ENCODE measurements at places on chromosomes 2 and 18. TPM values are rescaled to one million over a fixed set of nuclear protein-coding genes. Genes with fewer than 3 reads are reported as not detected.

The RAX gene
- not detected for total RNA-seq

DNA sequence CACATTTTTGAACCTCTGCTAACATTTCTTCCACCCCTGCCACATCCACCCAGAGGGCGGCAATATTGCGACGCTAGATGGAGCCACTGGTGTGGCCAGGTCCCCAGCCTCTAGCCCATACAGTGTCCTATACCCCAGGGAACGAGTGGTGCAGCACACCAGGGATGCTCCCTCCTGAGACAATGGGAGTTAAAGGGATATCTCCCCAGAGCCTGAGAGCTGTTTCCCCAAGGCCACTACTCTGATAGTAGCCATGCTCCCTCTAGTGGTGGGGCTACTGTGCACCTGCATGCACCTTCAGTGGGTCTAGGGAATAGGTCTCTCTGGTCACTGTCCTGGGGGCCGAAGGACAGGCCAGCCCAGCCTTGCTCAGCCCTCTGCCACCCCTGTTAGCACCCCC is 336.4 kb upstream of the FSHR start:
- no peak for DNase-seq

- peak; percentile 20 for DNase-seq
These were observed 697 bp downstream of the ITGA4 start for GRCh38 chr2:181457741-181458425.

The KIAA2012 gene
- not detected for total RNA-seq

The TTL gene
- 24.2 TPM for total RNA-seq

DNA sequence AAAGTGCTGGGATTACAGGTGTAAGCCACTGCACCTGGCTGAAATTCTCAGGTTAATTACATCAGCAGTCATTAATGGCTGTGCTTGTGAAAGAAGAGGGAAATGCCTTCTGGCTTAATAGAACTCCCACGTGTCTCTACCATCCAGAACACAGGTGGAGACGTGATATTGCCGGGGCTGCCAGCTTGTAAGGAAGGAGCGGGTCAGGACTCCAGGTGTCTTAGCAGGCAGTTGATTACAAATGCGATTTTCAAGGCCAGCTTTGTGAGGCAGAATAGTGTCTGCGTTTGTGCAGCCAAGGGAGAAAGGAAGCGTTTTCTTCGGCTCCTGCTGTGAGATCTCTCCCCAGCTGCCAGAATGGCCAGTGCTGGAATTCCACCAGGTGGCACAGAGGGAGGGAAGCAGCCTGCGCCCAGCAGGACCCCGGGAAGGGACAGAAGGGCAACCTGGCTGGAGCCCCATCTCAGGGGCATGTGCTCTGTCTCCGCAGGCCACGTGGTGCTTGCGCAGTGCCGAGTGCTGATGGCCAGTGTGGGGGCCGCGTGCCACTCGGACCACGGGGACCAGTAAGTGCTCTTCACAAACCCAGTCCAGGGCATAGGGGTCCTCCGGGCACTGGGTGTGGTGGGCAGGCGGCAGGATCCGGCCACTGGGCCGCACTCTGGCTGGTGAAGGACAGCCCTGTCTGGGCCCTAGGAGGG is 3.7 kb upstream of the ESPNL start:
- no peak for DNase-seq

The SLC23A3 gene
- total RNA-seq = 0.92 TPM

The TUBA4B gene
- total RNA-seq = not detected

DNA sequence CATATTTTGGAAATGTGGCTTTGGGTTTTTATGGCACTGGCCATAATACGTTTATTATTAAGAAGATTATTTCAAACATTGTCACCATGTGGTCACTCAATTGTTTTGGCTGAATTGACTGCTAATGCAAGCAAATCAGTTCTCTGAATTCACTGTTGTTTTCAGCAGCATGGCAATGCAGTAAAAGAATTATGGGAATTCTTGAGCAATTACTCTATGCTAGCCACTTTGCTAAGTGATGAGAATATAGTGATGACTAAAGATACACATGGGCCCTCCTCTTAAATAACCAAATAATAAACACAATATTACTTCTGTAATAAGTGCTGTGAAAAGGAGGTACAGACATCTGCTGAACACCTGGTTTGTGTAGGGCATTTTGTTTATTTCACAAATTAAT is 58.0 kb upstream of the FANCL start:
- DNase-seq = no peak

The ALLC gene
- total RNA-seq = not detected

GRCh38 chr2:225660262-225661131 is 261.0 kb downstream of the NYAP2 start:
- DNase-seq = no peak

The CD302 gene
- total RNA-seq = 3.2 TPM

DNA sequence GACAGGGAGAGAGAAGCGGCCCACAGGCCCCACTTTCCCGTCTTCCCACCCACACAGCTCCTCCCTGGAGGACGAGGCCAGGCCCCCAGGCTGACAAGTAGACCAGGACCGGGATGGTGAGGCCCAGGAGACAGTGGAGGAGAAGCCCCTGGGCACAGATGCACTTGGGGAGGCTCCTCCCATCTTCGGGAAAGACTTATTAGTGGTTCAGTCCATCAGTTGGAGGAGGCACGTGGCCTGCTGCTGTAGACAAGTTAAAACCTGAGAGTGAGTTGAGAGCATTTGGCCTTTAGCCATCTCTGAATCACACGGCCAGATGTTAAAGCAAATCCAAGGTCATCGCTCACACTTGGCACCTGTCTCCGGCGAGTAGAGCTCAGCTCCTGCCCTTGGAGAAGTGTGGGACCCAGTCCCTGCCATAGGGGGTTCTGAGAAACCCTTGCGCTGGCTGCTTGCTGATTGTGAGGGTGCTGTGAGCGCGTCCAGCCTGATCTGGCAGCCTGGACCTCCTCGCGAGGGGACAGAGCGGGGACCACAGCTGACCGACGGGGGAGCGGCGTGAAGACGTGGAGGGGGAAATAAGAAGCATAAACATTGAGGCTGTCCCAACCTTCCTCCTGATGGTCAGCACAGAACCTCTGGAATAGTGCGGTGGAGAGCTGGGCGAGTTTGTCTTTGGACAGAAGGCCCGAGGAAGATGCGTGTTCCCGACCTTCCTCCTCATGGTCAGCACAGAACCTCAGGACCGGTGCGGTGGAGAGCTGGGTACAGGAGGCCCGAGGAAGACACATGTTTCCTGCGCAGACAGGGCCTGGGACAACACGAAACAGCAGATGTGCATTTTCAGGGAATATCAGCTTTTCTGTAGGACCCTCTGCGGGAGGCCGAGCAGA is 24.7 kb upstream of the ALLC start:
- no peak for DNase-seq

The KLHL30 gene
- not detected for total RNA-seq

- no peak for DNase-seq
These were observed 17.3 kb downstream of the BCL2 start for GRCh38 chr18:63302220-63302619.

DNA sequence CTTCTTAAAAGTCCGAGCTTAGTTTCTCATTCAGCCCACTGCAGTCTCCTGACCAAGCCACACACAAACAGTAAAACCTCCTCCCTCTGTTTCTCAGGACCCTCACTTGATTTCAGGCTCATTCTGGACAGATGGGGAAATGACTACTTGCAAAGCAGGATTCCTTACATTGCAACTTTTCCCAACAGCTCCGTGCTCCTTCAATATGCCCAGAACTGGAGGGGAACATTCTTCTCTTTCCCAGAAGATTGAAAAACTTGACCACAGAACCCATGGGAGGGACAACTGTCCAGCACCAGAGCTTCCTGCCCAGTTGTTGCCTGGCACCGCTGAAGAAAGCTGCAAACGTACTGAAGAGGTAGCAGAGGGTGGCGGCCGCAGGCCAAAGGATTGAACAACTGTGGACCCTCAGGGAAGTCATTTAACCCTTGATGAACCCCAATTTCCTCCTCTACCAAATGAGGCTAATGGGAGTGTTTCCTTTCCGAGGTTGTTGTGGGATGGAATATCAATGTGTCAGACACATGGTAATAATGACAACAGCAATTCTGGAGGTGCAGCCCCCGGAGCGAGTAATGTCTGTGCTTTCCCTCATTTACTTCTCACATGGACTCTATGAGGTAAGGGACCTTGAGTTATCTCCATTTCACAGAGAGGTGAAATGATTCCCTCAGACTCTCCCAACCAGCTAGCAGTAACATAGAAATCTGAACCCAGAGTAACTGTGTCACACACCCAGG is 25.0 kb downstream of the BCL11A start:
- no peak for DNase-seq

The AMER3 gene
- not detected for total RNA-seq

The ABCG5 gene
- total RNA-seq = not detected

DNA sequence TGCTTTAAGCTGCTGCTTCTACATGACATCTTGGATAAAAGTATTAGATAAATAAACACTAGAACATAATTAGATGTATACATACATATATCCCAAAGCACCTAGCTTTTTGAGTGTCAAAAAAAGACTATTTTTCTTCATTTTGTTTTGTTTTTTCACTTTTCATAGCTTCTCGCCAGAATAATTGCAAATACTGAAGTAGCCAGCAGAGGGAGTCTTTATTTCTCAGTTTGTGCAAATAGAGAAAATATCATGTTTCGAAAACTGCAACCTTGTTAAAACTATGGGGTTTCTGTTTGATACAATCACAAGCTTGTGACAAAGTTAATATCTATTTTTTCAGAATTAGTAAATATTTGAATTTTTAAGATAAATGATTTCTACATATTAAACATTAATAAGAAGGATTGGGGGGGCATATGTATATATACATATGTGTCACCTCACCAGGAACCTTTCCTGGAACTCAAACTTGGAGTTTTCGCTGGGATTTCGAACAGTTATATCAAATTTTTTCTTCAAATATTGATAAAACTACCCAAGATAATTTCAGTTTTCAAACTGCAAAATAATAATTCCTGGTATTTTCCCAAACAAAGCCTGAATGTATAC is 61.0 kb downstream of the GRB14 start:
- DNase-seq = no peak

The CAPN14 gene
- total RNA-seq = 130 TPM

DNA sequence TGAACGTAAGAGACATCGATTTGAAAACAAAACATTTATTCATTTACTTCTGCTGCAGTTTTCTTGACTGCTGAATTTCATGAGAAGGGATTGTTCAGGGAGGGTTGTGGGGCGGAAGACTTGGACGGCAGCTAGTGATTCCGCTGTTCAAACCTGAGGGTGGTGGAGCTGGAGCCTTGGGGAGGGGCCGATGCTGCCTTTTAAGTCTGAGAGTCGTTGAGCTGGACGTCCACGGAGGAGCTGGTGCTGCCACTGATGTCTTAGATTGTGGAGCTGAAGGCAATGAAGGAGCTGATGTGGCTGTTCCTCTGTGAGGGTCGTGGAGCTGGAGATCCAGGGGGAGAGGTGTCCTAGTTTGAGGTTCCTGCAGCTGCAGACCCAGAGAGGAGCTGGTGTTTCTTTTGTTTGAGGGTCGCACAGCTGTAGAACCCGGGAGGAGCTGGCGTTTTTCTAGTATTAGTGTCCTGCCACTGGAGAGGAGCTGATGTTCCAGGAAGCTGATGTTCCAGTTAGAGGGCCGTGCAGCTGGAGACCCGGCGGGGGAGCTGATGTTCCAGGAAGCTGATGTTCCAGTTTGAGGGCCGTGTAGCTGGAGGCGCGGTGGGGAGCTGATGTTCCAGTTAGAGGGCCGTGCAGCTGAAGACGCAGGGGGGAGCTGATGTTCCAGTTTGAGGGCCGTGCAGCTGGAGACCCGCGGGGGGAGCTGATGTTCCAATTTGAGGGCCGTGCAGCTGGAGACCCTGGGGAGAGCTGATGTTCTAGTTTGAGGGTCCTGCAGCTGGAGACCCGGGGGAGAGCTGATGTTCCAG is 150.9 kb downstream of the RTP5 start:
- no peak for DNase-seq

GRCh38 chr18:31652357-31652756 is 32.0 kb downstream of the B4GALT6 start:
- no peak for DNase-seq

GRCh38 chr2:147025646-147026585 is 818.9 kb upstream of the ACVR2A start:
- DNase-seq = no peak

The RGPD4 gene
- not detected for total RNA-seq

GRCh38 chr18:39841482-39842365 is 2113.3 kb upstream of the PIK3C3 start:
- DNase-seq = no peak

DNA sequence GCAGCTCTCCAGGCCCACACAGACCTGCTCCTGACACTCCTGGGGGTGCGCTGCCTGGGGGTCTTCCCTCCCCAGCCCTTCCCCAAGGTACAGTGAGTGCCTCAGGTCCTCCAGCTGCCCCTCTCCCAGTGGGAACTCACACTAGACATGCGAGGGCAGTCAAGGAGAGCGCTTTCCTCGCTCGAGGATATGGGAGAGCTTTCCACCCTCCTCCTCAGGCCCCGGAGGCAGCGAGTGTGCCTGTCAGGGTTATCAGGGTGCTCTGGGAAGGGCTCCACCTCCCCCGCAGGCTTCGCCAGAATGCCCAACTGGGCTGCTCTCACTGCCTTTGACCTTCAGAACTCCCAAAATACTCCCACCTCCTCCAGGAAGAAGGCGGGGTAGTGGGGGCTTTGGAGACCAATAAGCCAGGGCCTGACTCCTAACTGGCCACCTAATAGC is 85.7 kb upstream of the LAPTM4A start:
- no peak for DNase-seq

The SLC1A4 gene
- total RNA-seq = 12.8 TPM

GRCh38 chr18:69401226-69401971 is 711 bp downstream of the DOK6 start:
- DNase-seq = no peak

GRCh38 chr2:150482667-150483400 is 4.6 kb downstream of the RND3 start:
- DNase-seq = no peak

GRCh38 chr2:204732019-204732418 is 186.7 kb downstream of the PARD3B start:
- no peak for DNase-seq

The CCL20 gene
- total RNA-seq = 57.2 TPM

GRCh38 chr18:37179384-37179783 is 350.5 kb downstream of the KIAA1328 start:
- DNase-seq = no peak

The LTBP1 gene
- 45.9 TPM for total RNA-seq

DNA sequence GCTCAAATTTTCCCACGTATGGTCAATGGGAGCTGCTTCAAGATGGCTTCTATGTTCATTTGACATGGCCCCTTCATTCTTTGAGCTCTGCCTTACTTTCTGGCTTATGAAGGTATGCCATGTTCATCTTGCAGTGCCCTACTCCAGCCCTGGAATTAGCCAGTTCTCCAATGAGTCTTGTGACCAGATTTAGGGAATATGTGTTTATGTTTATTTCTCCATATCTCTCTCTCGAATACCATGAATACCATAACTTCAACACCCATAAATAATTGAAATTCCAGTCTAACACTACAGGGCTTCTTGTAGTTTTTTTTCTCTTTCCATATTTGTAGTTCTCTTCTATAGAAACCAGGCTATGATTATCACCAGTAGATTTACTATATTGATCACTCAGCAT is 39.7 kb downstream of the EPB41L5 start:
- no peak for DNase-seq

GRCh38 chr2:143152637-143153036 is 23.4 kb downstream of the ARHGAP15 start:
- no peak for DNase-seq

GRCh38 chr2:235037604-235038166 is 85.9 kb downstream of the SH3BP4 start:
- DNase-seq = no peak
